ENCODE measurements at places on chromosomes 1 and 21. TPM values are rescaled to one million over a fixed set of nuclear protein-coding genes. Genes with fewer than 3 reads are reported as not detected.

TMEM51 gene
- total RNA-seq: 10.2 TPM

SERPINC1 gene
- total RNA-seq: not detected

OR2T35 gene
- total RNA-seq: not detected

SPRR4 gene
- total RNA-seq: not detected

CYP4A11 gene
- 0.59 TPM for total RNA-seq

SLC6A9 gene
- total RNA-seq: 10.5 TPM

OR14A2 gene
- total RNA-seq: not detected

LCE1D gene
- total RNA-seq: not detected

GBP7 gene
- not detected for total RNA-seq

FMO1 gene
- total RNA-seq: not detected

NPR1 gene
- total RNA-seq: 2.7 TPM

LORICRIN gene
- total RNA-seq: not detected

All from endodermal cell (in vitro differentiated cells).